ENCODE measurements at places on chromosomes 13 and 19.

DNA sequence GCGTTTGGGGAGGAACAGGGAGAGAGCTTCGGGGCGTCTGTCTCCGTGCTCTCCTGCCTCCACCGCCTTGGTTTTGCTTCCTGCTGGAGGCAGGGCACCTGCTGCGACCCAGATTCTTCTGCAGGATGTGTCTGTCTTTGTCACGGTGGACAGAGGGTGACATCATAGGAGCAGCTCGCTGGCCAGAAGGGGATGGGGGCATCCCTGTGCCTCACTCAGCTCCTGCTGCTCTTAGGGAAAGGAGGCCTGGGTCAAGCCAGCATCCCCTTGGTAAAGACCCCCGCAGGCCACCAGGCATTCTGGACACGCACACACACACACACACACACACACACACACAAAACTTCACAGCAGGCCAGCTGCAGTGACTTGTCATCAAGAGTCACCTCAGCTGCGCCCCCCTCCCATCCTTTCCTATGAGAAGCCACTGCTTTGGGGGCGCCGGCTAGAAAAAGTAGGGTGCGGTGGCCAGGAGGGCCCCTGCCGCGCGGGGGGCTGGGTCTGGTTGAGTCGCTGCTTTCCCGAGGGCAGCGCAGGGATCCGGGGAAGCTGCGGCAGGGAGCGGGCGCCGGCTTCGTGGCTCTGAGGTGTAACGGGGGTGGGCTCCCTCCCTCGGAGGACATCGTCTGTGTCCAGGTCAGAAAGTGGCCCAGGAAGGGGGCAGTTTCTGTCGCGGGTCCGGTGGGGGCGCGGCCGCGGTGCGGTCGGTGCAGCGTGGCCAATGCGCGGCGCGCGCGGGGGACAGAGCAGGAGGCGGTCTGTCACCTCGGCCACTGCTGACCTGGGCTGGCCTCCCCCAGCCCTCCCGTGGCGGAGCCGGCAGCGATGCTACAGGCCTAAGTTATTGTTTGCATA is 15.8 kb upstream of the NPAS1 start:
- no peak for DNase-seq

GRCh38 chr13:45575830-45576180 is 39.7 kb downstream of the ERICH6B start:
- no peak for DNase-seq

GRCh38 chr13:39822437-39822836 is 167.0 kb downstream of the COG6 start:
- DNase-seq = no peak

GRCh38 chr13:40665126-40666044 is 1.1 kb downstream of the FOXO1 start:
- no peak for DNase-seq

DNA sequence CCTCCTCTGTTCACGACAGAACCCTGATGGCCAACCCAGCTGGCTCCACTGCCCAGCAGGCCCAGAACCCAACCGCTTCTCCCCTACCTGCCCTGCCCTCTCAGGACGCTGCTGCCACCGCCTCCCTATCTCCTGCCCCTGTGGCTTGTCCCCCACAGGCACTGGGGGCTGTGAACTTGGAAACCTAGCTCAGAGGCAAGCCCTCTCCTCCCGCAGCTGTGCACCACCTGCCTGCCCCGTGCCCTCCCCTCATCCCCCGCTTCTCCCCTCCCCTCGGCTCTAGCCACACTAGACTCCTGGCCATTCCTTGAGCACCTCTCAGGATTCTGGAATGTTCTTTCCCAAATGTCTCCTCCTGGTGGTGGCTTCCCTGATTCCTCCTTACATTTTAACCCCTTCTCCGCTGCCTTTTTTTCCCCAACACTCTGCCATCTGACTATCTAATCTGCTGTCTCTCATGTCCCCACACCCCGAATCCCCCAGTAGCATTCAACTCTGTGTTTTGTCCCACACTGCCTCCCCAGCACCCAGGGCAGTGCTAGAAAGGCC is 6.7 kb downstream of the NANOS3 start:
- DNase-seq = no peak

DNA sequence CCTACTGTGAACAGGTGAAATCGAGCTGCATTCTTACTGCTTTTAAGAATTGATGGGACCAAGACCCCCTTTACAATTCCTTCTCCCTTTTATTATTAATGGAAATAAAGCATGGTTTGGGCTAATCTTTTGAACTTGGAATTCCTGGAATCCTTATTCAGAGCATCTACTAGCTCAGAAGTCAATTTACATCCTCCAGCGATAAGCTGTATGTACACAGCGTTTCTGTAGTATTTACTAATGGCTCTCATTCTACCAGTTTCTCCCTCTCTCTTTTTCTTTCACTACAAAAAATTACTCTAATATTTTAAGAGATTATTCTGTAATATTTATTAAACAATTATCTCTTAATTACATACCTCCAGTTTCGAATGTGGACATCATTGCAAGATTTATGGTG is 31.5 kb downstream of the FREM2 start:
- no peak for DNase-seq

- no peak for DNase-seq
These were observed 13.2 kb upstream of the PAK4 start for GRCh38 chr19:39112338-39112890.

DNA sequence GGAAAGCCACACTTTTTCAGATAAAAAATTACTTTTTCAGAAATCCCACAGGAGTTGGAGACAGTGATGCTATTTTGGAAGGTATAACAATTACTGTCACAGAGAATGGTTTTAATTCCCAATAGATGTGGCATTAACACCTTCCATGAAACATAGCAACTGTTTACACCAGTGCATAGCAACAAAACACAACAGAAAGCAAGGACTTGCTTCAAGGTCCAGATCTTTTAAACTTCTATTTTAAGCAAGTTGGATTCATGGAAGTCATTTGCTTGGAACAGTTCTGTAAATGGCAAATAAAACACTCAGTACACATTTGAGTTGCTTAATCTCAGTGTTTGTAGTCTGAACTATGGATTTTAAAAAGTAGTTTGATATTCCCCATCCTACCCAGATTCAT is 385.9 kb upstream of the SPRY2 start:
- DNase-seq = no peak

DNA sequence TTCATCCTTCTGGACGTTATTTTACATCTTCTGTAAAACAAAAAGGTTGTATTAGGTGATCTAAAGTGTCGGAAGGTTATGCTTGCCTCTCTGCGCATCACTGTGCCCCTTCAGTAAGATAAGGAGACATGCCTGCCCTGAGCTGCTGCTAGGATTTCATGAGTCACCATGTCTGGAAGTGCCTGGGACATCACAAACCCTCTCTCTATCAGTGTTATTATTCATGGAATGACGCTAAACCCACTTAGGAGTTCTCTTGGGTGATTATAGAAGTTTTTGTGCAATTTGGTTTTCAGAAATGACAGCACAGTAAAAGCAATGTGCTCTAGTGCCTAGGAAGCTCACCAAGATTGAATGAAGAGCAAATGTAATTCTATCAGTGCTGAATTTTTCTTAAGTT is 617.7 kb downstream of the DCT start:
- DNase-seq = no peak

- DNase-seq = no peak
These were observed 133.9 kb downstream of the KL start for GRCh38 chr13:33150126-33150525.

GRCh38 chr13:39347926-39348901 is 254.8 kb downstream of the LHFPL6 start:
- DNase-seq = no peak

DNA sequence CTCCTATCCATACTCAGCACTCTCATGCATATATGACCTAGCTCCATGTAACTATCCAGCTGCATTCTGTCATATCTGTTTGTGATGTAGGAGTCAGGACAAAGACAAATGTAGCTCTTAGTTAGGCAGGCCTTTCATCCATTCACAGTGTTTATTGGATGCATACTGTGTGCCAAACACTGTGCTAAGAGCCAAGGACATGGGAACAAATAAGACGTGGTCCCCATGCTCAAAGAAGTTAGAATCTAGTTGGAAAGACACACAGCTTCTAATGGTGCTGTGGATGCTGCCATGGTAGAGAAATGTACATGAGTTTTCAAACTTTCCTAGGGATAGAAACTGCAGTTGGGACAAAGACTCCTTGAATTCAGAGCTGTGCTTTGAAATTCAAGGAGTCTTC is 31.7 kb upstream of the IL17D start:
- no peak for DNase-seq

DNA sequence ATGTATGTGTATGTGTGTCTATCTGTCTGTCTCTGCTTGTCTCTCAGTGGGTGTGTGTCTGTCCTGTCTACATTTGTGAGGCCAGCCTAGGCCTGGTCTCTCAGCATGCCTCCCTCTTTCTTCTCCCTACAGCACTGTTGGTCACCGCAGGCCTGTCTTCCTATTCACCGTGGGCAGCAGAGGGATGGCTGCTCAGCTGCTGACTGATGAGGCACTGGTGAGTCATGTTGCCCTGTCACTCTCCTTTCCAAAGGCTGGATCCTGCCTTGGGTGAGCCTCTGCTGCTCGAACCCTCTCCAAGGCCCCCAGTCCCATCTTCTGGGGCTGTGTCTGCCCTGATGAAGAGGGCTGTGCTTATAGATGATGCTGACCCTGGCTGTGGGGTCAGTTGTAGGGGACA is 6.3 kb downstream of the ZNF71 start:
- no peak for DNase-seq

DNA sequence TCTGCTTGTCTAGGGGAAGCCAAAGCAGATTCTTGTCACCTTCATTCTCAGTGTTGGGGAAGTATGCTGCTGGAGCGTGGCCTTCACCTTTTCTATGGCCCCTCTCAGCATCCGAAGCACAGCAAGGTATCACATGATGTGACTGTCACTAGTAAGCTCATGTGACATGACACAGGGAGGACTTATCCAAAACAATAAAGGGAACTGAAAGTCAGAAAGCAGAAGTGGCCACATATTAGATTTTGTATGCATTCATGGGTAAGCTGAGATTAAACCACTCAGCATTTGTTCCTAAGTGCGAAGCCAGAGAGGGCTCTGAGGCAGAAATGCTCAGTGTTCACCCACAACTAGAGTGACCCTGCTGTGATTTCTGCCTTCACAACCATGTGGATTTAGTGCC is 72.8 kb upstream of the PCDH8 start:
- no peak for DNase-seq

GRCh38 chr13:88925954-88926353 is 1254.8 kb downstream of the SLITRK5 start:
- DNase-seq = no peak

DNA sequence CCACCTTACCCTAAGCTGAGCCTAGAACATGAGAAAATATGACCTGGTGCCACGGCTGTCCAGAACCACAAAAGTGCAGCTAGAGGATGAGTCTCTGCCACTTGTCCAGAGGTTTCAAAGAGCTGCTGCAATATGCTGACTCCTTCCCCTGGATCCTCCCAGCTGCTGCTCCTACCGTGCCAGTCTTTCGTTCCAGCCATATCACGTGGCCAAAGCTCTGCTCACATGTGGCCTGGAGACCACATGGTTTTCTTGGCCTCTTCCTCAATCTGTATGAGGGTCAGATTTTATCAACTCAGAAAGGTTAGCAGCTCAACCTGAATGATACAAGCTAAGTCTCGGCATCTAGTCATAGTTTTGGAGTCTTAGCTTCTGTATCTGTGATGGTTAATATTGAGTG is 3.2 kb upstream of the SACS start:
- no peak for DNase-seq

GRCh38 chr19:56015756-56016155 is 29.2 kb downstream of the NLRP5 start:
- DNase-seq = no peak

GRCh38 chr13:56561327-56561726 is 579.4 kb upstream of the PRR20A start:
- DNase-seq = no peak

GRCh38 chr13:114282041-114282670 is 755 bp downstream of the UPF3A start:
- DNase-seq = peak; percentile 91

GRCh38 chr13:112730157-112730671 is 40.4 kb downstream of the ATP11A start:
- no peak for DNase-seq

DNA sequence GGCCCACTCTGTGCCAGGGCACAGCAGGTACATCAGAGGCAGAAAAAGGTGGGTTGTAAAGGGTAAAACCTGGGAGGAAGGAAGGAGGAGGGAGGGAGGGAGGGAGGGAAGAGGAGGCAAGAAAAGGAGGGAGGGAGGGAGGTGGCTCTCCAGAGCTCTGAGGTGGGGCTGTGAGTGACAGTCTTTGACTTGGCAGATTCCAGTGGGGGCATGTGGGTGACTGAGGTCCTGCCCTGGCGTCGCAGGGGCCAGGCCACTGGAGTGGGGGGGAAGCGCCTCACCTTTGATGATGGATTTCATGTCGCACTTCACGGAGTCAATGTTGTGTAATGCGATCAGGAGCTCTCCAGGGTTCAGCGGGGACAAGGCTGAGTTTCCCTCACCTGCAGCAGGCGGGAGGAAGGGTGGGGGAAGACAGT is 6.0 kb upstream of the RSPH6A start:
- no peak for DNase-seq

DNA sequence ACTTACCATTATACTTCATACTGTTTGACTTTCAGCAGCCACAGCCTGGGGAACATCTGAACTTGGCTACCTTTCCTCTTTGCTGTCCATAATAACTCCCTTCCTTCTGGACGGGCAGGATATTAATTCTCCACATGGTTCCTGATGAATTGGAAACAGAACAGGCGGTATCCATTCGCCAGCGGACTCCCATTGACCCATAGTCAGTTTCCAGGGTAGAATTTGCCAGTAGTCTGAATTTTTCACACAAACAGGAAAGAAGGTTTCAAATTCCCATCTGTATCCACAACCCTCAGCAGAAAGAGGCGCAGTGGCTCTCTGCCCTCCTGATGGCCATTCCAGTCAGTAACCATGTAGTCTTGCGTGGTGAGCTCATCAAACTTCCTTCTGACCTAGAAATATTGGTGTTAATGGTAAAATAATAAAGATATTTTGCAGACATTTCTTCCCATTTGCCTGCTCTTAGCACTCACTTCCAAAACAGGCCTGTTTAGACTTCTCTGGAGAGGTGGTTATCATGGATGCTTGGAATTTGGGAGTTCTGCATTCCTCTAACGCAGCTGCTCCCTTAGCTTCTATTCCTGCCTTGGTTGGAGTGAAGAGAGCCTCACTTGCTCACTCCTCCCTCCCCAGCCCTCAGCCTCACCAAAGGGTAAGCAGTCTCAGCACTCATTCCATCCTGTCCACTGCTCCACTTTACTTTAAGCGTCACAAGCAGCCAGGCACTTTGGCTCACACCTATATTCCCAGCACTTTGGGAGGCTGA is 75.0 kb upstream of the OXGR1 start:
- DNase-seq = no peak

- no peak for DNase-seq
These were observed at the start of gene CYP4F2 for GRCh38 chr19:15897738-15898276. TSS of gene CYP4F2 (minus strand) at chr19:15898074. CDS start at chr19:15897611, 463 bp downstream.
